ENCODE measurements at places on chromosomes 16 and 17. TPM values are rescaled to one million over a fixed set of nuclear protein-coding genes. Genes with fewer than 3 reads are reported as not detected.
A peak's percentile ranks its signal among the peaks of the same experiment; 100 is the strongest.

DNA sequence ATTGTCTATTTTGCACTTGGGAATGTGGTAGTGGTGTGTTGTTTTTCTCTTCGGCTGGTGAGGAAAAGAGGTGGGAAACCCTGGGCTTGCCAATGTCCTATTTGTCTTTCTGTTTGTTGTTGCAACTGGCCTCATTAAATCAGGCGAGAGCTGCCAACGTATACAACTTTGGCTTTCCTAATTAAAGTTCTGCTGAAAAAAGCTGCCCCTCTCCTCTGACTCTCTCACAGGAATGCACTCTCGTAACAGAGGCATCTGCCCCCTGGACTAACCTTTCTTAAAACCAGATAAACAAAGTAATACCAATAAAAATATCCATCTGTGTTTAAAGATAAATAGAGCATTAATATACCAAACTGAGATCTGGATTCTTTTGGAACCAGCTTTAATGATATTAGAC, 7.8 kb downstream of the CDRT15 start:
- no peak for ATAC-seq

DNA sequence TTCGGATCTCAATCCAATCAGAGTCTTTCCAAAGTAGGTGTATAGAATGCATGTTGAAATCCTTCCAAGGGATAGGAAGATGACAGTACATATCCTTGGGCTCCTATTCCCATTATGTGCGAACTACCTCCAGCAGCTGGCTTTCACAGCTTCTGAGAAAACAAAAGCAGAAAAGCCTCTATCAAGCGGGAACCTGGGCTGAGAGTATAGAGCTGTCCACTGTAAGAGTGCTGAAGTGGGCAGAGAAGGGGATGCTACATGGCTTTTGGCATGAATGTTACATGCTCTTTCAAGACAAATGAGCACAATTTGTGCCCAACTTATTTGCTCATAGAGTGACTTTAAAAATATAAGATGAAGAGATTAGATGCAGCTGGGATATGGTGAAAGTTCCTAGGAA, 993.5 kb downstream of the CDH8 start:
- no peak for ATAC-seq

- no peak for ATAC-seq
Measured at GRCh38 chr17:67353929-67354574, 12.3 kb downstream of the PSMD12 start.

GRCh38 chr16:31409433-31409832, 16.3 kb downstream of the ITGAD start:
- ATAC-seq, result no peak

- ATAC-seq, result no peak
Measured at GRCh38 chr16:82860071-82860470, 233.3 kb downstream of the CDH13 start.

DNA sequence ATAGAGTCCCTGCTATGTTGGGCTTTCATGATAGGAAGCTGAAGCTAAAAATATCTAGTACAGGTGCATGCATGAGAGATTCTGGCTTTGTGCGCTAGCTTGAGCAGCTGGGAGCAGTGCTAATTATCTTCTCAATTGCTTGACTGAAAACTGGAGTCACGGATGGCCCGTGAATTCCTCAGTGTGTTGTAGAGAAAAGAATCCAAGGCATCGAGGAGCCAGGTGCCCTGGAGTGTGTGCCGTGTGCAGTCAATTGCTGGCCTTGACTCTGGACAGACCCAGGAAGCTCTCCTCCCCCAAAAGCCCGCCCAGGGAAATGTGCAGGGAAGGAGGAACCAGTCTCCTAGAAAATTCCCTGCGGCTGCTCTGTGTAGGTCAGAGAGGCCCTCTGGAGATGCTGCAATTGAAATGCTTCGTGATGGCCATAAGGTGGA, 14.2 kb downstream of the LGALS3BP start:
- ATAC-seq, result no peak

- no peak for ATAC-seq
Measured at GRCh38 chr16:50771366-50771765, 29.5 kb downstream of the CYLD start.

GRCh38 chr16:87487361-87487924, 5.4 kb downstream of the ZCCHC14 start:
- ATAC-seq, result peak; percentile 80

GRCh38 chr17:49230636-49231562, at the start of gene PHOSPHO1:
TSS of gene PHOSPHO1 (minus strand) at chr17:49230787. CDS start at chr17:49226691, 4,096 bp downstream.
- ATAC-seq, result peak; percentile 68

DNA sequence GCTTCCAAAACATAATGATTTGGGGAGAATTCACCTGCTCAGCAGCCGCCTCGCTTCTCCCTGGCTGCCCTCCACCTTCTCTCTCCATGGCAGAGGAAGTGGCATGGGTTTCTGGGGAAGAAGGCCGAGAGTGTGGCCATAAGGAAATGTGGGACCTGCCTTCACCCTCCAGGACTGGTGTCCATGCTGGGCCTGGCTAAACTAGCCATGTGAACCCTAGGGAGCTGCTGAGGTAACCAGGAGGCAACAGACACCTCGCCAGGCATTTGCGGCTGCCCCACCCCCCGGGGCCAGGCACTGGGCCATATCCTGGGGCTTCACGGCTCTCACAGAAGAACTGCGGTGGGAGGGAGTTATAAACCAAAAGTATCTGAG, 9.9 kb upstream of the CMTM4 start:
- no peak for ATAC-seq

- peak; percentile 99 for ATAC-seq
Measured at GRCh38 chr16:68310774-68311511, at the start of the genes PRMT7 and SLC7A6OS. TSS of gene PRMT7 (plus strand) at chr16:68311019. CDS start at chr16:68315980, 4,961 bp downstream. TSS of gene SLC7A6OS (minus strand) at chr16:68310946. CDS start at chr16:68310926, 20 bp downstream.

GRCh38 chr16:11163761-11164261, 92.2 kb downstream of the SOCS1 start:
- no peak for ATAC-seq

GRCh38 chr16:48117217-48118105, 38.3 kb downstream of the ABCC12 start:
- peak; percentile 22 for ATAC-seq

DNA sequence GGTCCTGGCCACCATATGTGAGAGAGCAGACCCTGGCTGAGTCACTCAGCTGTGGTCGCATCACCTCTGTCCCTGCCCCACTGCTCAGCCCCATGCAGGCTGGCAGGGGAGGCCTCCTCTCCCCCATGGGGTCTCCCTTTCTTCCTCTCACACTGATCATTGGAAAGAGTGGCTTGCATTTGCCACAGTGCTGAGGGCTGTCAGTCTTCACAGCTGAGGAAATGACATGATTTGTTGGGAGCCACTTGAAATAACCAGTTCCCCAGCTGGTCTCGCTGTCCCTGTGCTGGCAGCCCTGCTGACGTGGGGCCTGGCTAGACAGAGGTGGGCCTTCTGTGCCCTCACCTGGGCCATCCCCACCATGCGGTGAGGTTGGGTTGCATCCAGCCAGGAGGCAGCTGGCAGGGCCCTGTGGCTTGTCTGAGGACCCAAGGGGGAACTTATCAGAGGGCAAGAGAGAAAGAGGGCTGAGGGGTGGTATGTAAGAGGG, 30.1 kb upstream of the MED9 start:
- ATAC-seq, result no peak

Gene IL34
- 7.9 TPM for total RNA-seq

Gene METRNL
- total RNA-seq, result 152 TPM

Gene HSDL1
- total RNA-seq, result 8.6 TPM

Gene HBZ
- not detected for total RNA-seq

Gene CPNE2
- total RNA-seq, result 14.2 TPM

Gene TAC4
- total RNA-seq, result not detected

Gene WDR81
- 10.2 TPM for total RNA-seq

Gene ATAD5
- 3.8 TPM for total RNA-seq

Gene SLC47A1
- 2.7 TPM for total RNA-seq

Gene SGCA
- 0.64 TPM for total RNA-seq

Gene BRICD5
- total RNA-seq, result 0.36 TPM

Gene EME1
- total RNA-seq, result 2.4 TPM
